ENCODE measurements at places on chromosomes 7 and 10.

- no peak for DNase-seq
Observed at GRCh38 chr7:5553298-5553877, 129.8 kb upstream of the TNRC18 start.

- DNase-seq = no peak
Observed at GRCh38 chr10:10149899-10150298, 867.8 kb upstream of the CELF2 start.

DNA sequence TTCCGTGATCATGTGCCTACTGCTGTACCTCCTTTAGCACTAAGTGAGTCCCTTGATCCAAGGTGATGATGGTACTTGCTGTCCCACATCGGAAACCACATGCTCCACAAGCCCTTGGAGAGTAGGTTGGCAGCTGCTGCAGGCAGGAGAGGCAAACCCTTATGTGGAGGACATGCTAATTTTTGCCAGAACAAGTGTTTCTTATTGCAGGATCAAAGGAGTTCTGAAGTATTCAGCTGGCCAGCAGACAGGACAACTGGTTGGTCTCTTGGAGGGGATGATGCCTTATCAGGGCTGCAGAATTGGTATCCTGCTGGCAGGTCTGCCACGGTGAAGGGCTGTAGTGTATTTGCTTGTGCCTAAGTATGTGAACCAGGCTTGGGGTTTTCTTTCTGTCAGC, 36.8 kb downstream of the NACAD start:
- no peak for DNase-seq

GRCh38 chr7:34038816-34039470, 133.6 kb downstream of the BMPER start:
- no peak for DNase-seq

- DNase-seq = no peak
Observed at GRCh38 chr10:14499601-14499904, 168.8 kb upstream of the FRMD4A start.

DNA sequence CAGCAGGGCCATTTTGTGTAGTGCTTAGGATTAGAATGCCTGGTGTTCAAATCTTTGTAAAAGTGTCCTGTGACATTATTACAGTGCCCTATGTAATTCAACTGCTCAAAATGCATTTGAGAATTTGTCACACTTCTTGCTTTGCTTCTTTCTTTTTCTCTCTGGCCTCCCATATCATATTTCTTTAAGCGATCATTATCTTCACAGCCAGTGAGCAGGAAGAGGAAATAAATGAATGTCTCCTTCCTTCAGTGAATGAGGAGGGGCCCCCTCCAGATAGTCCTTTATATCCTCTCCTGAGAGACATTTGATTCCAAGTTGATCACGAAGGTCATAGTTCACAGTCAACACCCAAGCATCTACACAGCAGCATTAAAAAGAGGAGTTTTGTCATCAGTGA, 425.1 kb upstream of the NPVF start:
- no peak for DNase-seq

DNA sequence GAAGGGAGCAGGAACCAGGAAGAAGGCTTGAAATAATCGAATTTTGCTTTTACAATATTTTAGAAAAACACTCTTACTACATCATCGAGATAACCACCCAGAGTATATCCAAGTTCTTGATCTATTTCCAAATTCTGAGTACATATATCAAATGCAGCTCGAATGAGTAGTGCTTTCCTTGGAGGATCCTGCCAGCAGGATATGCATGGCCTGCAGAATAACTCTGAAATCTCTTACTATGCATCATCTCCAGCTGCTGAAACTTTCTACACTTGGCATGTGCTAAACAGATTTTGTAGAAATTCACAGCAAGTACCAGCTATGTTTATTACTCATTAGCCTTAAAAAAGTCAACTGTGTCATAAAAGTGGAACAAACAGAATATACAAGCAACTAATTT, 44.0 kb upstream of the ANK3 start:
- DNase-seq = no peak

DNA sequence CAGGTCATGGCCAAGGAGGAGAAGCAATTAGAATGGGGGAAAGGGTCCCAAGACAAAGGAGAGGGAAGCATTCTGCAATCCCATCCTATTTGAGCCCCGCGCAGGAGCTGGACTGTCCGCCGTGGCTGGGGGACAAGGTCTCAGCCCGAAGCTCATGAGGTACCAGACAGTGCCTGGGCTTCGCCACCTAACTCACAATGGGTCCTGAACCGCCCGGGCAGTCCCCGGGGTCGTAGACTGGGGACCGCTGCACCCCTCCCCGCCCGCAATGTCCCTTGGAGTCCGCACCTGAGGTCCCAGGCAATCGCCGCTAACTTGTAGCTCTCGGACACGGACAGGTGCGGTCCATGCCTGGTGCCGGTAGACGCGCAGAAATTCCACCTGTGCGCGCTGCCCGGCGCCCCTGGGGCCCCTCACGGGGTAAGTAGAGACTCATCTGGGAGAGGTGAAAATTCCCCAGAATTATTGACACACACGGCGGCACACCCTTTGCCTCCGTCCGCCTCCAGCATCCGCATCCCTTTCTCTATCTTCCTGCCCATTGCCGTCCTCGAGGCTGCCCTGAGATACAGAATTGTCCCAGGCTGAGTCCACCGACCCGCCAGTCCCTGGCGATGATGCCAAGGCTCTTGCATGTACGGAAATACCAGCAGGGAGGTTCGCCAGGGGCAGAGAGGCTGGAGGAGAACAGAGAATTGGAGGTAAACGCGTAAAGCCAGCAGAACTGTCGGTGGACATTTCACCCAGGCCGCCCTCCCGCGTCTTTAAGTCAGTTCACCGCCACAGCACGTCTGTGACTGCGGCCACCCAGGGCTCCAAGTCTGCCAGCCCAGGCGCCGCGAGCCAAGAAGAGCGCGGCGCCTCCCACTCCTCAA, 1.8 kb downstream of the CHRM2 start:
- no peak for DNase-seq

GRCh38 chr7:107951896-107952295, 51.1 kb downstream of the LAMB1 start:
- DNase-seq = no peak

DNA sequence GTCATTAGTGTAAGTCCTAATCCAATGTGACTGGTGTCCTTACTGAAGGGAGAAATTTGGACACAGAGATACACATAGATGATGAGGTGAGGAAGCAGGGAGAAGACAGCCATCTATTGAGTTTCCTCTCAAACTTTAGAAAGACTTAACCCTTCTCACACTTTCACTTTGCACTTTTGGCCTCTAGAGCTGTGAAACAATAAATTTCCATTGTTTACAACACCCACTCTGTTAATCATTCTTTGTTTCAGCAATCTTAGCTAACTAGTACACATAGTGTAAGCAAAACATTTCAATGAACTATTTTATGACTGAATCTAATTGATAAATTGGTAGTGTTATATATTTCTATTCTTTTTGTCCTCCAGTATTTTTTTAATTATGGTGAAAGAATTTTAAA, 1092.8 kb upstream of the POT1 start:
- DNase-seq = no peak

- no peak for DNase-seq
Observed at GRCh38 chr10:23885853-23886252, 323.1 kb upstream of the KIAA1217 start.

DNA sequence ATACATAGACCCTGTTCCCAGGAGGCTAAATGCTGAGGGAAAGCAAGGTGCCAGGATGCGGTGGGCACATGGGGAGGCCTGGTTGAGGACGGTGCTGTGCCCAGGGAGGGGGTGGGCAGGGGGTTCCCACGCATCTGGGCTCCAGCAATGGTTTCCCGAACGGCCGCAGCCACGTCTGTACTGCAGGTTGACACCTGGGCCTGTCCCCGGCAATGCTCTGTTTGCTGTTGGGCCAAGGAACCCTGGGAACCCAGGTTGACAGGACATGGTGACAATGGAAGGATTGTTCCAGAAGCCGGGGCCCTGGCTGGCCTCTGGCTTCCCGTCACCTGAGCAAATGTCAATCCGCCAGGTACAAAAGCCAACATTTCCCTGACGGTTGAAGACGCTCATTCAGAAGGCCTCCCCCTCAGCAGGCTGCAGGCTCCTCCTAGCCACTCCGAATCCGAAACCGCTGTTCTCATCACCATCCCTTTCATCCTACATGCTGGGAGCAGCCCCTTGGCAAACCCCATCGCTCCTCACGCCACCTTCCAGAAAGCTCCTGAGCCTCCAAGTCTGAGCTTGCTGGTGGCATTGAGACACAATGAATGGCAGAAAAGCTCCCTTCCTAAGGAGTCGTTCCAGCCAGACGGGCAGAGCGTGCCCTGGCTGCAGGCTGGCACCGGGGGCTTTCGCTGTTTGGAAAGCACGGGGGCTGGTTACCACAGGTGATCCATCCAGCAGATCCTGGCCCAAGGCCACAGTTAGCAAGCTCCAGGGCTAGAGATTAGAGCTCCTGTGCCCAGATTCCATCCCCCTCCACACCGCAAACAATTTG, 31.2 kb downstream of the SPOCK2 start:
- DNase-seq = no peak

- DNase-seq = no peak
Observed at GRCh38 chr10:30637881-30638467, 8.4 kb upstream of the LYZL2 start.

GRCh38 chr7:90626013-90626412, 29.9 kb downstream of the CDK14 start:
- DNase-seq = no peak

- DNase-seq = no peak
Observed at GRCh38 chr10:50260791-50261281, 9.5 kb upstream of the ASAH2 start.

DNA sequence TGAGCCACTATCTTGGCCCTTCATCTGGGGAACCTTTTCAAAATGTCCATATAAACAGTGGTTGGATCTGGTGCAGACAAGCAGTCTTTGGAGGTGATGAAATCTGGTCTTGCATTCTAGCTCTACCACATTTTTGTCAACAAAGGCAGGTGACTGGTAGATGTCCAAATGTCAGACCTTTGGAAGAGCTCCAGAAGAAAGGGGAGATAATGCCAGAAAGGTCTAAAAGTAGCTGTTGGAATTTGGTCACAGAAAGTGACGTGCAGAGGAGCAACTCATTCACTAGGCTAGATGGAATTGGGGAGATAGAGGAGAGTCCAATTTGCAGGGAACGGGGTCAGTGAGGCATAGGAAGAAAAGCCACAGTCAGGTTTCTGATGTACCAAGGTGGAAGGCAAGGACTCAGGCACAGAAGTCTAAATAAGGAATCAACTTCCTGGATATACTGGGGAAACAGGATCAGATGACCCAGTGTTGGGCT, 36.4 kb upstream of the WAC start:
- no peak for DNase-seq

DNA sequence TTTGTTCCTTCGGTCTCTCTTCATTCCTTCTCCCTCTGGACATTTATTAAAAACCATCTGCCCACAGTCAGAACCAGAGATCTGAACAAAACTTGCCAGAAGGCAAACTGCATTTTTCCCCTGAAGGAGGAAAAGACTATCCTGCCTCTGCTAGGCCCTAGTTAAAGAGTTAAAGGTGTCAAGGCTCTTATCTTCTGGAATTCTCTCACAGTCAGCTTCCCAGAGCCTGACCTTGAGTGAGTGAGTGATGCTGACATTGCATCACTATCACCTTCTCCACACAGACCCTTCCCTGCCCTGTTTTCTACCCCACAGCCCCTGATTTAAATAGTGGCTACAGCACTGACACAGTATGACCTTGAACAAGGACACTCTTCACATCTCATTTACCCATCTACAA, 16.4 kb downstream of the FRMPD2 start:
- DNase-seq = no peak

DNA sequence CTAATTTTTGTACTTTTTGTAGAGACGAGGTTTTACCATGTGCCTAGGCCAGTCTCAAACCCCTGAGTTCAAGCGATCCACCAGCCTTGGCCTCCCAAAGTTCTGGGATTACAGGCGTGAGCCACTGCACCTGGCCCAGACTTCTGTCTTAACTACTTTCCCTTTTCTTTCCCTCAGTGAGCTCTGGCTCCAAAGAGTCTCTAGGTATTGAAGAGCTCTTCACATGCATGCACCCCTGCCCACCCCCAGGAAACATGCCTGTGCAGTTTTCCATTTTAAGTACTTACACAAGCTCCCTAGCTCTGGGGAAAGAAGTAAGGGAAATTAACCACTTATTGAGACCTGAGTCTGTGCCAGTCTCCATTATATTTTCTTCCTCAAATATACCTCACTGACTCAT, 2.0 kb downstream of the MYOZ1 start:
- DNase-seq = no peak

DNA sequence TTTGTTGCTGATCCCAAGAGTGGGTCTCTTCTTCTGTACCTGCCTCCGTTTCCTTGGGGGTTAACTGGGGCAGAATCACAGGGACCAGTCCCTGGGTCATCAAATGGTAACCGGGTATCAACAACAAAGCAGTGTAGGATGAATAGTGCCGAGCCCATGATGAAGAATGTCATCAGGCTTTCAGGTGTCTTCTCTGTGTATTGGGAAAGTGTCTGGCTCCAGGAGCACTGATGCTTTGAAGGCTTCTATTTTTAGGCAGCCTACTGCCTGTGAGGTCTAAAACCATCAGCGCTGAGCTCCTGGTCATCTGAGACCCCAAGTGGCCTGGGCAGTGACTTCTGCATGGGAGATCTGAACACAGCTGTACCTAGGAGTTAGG, 48.2 kb upstream of the SHH start:
- no peak for DNase-seq

DNA sequence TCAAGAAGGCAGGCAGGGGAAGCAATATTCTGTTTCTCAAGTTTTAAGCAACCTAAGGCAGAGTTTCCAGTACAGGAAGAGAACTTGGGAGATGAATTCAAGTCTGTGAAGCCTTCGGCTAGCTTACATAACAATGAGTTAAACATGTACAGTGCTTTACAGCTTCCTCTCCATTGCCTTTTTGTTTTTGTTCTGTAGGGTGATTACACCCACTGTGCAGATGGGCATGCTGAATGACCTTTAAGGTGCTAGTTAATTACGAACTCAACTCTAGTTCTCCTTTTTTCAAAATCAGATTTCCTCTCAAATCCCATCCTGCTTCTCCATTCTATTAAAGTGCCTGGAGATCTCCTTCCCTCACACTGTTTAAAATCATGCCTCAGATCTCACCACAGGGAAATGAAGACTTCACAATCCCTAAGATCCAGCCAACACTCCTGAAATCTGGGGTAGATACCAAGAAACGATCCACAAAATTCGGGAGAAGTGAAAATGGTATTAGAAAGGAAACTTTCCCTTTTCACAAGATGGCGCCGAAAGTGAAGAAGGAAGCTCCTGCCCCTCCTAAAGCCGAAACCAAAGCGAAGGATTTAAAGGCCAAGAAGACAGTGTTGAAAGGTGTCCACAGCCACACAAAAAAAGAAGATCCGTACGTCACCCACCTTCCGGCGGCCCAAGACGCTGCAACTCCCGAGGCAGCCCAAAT, 16.8 kb upstream of the MSMB start:
- no peak for DNase-seq

DNA sequence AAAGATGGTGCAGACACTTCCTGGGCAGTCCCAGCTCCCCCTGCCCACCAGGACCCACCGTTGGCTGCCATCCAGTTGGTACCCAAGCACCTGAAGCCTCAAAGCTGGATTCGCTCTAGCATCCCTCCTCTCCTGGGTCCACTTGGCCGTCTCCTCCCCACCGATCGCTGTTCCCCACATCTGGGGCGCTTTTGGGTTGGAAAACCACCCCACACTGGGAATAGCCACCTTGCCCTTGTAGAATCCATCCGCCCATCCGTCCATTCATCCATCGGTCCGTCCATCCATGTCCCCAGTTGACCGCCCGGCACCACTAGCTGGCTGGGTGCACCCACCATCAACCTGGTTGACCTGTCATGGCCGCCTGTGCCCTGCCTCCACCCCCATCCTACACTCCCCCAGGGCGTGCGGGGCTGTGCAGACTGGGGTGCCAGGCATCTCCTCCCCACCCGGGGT, 14.5 kb upstream of the LIMK1 start:
- DNase-seq = no peak

GRCh38 chr7:132256721-132257212, 319.5 kb downstream of the PLXNA4 start:
- no peak for DNase-seq

GRCh38 chr10:68870545-68871104, 30.5 kb upstream of the DDX50 start:
- no peak for DNase-seq
